ENCODE measurements at places on chromosomes 16 and 17.
A peak's percentile ranks its signal among the peaks of the same experiment; 100 is the strongest.

- no peak for DNase-seq
Measured at GRCh38 chr16:55171241-55171640, 152.8 kb upstream of the IRX6 start.

- no peak for DNase-seq
Measured at GRCh38 chr17:31490671-31491375, 99.3 kb downstream of the RAB11FIP4 start.

DNA sequence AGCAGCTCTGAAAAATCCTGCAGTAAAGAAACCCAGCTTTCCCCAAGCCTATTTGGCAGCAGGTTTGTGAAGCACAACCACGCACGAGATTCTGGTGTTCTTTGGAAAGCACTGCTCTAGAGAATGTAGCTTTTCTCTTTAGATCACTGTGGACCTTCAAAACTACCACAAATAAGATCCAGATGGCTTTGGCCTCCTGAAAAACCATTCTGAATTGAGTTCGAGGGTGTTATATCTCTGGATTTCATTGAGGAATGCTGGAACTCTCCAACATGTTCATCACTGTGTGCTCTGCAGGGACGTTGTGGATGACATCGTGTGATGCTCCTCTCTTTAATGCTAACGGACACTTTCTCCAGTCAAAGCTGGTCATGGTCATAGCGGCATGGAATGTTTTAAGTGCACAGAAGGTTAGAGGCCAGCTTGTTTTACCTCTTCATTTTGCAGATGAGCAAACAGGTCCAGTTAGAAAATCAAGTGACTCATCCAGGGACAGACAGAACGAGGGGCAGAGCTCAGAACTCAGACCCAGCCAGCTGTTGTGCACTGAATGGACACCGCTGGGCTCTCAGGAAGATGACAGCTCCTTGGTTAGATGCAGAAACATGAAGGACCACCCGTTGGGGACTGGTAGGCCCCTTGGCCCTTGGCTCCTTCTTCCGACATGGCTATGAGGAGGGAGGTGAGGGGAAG, 37.2 kb downstream of the CCDC42 start:
- no peak for DNase-seq

- no peak for DNase-seq
Measured at GRCh38 chr16:19753815-19754643, 36.0 kb downstream of the IQCK start.

- no peak for DNase-seq
Measured at GRCh38 chr16:3292604-3293003, 9.3 kb downstream of the ZNF263 start.

DNA sequence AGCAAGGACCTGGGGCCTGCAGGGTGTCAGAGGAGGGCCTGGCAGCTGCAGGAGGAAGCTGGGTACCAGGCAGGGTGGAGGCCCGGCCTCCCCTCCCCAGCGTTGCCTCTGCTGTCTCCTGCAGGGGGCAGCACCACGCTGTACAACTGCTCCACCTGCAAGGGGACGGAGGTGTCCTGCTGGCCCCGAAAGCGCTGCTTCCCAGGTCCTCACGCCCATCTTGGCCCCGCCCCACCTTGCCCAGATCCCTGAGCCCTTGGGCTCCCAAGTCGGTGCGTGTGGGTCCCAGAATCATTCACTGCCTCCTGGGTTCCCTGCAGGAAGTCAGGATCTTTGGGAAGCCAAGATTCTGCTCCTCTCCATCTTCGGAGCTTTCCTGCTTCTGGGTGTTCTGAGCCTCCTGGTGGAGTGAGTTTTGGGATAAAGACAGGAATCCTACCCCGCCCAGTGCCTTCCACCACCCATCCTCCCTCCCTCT, 1.2 kb downstream of the TMEM95 start:
- peak; percentile 77 for DNase-seq

DNA sequence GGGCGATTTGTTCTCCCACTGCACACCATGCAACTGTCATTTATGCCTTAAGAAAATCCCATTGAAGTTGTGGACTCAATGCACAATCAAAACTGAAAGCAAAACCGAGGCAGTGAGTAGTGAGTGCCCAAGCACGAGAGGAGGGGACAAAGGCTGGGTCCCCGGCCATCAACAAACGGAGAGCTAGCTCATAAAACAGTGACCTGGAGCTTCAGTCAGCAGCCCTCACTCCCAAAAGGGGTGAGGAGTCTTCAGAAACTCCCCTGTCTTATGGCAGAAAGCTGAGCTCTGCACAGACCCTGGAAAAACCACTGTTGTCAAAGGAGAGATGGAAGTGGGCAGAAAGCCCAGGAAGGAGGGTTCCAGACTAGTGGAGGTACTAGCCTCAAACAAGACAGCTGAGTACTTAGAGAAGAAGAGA, 96.9 kb downstream of the ADCY9 start:
- DNase-seq = no peak

DNA sequence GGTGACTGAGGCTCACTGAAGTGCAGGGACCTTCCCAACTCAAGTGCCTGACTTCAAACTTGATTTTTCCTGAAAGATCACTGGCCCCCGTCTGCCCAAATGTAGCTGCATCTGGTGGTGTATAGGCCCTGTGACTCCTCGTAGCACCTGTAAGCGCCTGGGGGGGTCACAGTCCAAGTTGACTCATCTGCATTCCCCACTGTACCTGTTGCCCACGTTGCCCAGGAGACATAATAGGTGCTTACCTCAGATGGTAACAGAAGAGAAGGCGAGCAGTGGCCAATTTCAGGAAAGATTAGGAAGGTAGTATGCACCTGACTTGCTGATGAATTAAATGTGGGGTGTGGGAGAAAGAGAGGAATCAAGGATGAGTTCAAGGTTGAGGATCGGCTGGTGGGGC, 44.1 kb upstream of the EMP2 start:
- no peak for DNase-seq

- DNase-seq = no peak
Measured at GRCh38 chr17:48487221-48487620, 43.6 kb downstream of the HOXB1 start.

- peak; percentile 80 for DNase-seq
Measured at GRCh38 chr17:64661976-64662773, at the start of gene SMURF2. Gene SMURF2, minus strand, starts transcription at chr17:64662307. Its CDS starts 427 bp downstream, at chr17:64661880.

GRCh38 chr17:28961391-28961790, 10.1 kb upstream of the PHF12 start:
- DNase-seq = no peak

GRCh38 chr16:17476414-17477259, 5.9 kb upstream of the XYLT1 start:
- no peak for DNase-seq
